HS-27A (cell line): ENCODE measurements at places on chromosomes 2 and 18.

DNA sequence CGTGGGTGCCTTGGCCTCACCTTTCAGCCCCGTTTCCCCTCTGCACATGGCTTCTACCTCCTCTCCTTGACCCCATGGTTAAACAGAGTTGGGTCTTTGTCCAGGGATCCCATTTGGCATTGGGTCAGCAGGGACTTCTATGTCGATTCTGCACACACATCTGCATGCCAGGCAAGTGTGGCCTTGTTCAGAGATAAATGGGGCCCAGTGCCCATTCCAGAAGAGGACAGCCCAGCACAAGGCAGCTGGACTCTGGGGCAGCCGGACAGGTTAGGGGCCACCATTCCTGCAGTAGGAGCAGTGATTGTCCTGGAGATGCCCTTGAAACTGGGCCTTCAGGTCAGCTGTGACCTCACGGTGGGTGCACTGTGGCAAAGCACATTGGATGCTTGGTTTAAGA, 13.1 kb downstream of the CABLES1 start:
- no peak for DNase-seq

- no peak for DNase-seq
These were observed 2.1 kb downstream of the NABP1 start for GRCh38 chr2:191679818-191680600.

DNA sequence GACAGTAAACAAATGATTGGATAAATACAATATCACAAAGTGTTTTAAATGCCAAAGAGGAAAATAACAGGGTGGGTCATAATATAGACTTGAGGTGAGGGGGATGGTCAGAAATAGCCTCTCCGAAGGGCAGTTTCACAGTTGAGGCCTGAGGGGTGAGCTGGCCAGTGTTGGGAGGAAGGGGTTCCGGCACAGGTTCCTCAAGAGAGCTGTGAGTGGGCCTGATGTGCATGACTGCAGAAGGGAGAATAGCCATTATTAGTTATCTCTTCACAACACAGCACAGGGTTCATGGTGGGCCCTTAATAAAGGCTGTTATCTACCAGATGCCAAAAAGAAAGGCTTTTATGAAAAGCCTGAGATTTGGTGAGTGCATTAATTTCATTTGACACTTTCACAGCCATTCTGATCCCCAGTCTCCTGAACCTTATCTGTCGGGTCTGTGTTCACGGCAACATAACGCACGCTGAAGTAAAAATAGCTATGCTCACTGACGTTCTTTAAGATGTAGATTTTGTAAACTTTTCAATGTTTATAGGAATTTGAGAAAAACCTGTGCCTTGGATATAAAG, 39.6 kb downstream of the POLR1A start:
- no peak for DNase-seq

- DNase-seq, result no peak
These were observed 101.9 kb upstream of the CTDP1 start for GRCh38 chr18:79577451-79578395.

GRCh38 chr2:128385365-128385764, 66.7 kb upstream of the HS6ST1 start:
- DNase-seq, result no peak

DNA sequence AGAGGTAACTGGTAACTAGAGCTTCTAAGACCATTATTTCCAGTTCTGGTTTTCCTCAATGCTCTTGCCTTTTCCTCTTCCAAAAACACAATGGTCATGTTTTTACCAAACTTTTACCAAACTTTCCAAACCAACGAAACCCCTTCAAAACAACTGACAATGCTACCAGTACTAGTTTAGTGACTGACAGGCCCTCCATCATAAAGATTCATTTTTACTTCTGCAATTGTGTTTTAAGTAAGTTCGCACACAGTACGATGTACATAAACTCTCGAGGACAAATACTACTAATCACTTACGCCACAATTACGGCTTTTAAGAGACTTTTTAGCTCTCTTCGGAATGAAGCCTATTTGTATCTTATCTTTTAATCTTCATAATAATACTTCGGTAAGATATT, 900 bp downstream of the C18orf32 start:
- DNase-seq, result no peak

DNA sequence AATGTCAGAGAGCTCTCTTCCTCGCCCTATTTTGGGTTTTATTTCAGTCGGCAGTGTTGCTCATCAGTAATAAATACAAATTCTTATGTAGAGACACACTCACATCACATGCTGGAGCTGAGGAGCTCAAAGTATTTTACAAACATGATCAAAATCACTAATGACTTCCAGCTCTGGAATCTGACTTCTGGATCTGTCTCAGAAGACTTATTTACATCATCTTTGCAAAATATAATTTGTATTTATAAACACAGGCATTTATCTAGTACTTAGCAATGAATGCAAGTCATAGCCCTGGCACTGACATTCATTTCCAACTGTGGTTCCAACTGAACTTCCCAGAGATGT, 327.1 kb downstream of the NCKAP5 start:
- DNase-seq, result no peak

DNA sequence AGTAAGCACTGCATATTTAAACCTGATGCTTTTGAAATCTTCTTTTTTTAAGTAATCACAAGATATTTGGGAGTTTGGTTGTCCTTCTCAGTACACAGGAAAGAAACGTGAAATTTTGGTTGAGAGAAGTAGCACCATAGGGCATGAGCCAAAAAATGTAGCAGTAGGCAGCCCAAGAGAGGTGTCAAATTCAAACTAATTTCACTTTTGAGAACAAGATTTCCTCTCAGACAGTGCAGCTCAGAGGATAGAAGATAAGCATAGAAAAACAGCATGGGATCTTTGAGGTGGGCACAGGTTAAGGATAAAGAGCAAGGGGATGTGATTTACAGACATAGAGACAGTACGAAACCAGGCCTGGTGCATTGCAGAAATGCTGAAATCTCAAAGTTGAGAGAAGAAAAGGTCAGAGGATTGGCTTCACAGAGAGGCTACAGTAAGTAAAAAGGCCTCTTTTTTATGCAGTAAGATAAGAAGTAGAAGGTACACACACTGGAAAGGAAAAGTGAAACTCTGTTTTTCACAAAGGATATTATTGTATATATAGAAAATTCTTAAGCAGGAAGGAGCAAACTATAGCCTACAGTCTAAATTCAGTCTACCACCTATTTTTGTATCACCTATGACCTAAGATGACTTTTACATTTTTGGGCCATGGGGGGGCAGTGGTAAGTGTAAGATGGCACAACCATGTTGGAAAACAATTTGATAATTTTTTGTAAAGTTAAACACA, 89.8 kb downstream of the PKP4 start:
- no peak for DNase-seq

GRCh38 chr18:47346016-47346415, 94.6 kb upstream of the SKOR2 start:
- DNase-seq, result no peak

DNA sequence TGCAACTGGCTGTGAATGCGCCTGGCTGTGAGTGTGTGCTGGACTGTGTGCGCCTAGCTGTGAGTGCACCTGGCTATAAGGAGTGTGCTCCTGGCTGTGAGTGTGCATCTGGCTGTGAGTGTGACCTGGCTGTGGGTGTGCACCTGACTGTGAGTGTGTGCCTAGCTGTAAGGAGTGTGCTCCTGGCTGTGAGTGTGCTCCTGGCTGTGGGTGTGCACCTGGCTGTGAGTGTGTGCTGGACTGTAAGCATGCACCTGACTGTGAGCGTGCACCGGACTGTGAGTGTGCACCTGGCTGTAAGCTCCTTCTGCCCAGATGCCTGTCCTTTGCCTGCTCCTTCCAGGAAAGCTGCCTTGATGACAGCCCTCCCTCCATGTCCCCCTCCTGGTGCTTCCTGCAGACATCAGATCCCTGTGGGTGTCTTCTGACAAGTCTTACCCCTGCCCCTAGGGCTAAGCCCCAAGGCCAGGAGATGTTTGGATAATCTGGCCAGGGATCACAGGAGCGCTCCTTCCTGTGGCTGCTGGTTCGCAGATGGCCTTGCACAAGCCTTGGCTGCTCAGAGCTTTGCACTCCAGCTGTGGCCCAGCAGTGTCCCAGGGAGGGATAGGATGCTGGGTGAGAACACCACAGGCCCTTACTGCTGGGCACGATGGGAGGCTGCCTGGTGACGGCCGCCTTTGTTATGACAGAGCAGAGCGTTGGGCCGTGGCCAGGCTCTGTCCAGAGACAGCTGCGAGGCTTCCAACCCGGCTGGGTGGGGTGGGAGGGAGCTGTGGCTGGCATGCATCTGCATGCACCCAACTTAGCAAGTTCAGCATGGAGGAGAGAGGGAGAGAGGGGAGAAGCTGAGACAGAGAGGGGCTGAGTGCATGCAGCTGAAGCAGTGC, 89.9 kb downstream of the GLI2 start:
- DNase-seq, result no peak

DNA sequence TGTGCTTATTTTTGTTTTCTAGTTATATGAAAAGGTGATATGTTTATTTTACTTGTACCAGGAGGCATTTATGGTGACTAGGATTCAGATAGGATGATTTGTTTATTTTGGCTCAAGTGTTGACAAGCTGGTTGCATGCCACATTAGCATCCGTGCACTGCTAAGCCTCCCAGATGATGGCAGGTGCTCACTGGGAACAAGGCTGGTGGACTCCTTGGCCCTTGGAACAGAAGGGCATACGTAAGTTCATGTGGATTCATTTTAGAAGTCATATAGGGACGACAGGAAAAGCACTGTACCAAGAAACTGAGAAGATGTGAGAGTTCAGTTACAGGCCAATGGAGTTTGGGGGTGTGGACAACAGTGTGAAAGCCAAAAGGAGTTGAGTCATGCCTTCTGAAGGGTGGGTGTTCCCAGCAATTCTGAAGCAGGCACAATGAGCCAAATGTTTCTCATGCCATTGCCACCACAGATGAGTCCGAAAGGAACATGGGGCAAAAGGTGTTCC, 166.2 kb downstream of the PHLPP1 start:
- DNase-seq, result peak; percentile 86

GRCh38 chr2:159262904-159263303, 23.6 kb downstream of the WDSUB1 start:
- DNase-seq, result no peak

DNA sequence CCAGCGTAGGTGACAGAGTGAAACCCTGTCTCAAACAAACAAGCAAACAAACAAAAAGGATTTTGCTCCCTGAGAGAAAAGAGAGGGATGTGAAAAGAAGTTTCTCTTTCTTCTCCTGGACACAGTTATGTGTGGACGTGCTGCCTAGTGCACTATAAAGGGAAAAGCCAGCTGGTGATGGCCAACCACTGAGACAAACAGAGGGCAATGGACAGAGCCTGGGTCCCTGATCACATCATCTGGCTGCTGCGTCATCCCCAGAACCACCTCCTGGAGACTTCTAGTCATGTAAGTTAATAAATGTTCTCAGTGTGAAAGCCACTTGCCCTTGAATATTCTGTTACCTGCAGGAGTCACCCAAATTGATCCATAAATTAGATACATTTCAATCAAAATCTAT, 184.9 kb downstream of the PDE11A start:
- DNase-seq, result no peak

DNA sequence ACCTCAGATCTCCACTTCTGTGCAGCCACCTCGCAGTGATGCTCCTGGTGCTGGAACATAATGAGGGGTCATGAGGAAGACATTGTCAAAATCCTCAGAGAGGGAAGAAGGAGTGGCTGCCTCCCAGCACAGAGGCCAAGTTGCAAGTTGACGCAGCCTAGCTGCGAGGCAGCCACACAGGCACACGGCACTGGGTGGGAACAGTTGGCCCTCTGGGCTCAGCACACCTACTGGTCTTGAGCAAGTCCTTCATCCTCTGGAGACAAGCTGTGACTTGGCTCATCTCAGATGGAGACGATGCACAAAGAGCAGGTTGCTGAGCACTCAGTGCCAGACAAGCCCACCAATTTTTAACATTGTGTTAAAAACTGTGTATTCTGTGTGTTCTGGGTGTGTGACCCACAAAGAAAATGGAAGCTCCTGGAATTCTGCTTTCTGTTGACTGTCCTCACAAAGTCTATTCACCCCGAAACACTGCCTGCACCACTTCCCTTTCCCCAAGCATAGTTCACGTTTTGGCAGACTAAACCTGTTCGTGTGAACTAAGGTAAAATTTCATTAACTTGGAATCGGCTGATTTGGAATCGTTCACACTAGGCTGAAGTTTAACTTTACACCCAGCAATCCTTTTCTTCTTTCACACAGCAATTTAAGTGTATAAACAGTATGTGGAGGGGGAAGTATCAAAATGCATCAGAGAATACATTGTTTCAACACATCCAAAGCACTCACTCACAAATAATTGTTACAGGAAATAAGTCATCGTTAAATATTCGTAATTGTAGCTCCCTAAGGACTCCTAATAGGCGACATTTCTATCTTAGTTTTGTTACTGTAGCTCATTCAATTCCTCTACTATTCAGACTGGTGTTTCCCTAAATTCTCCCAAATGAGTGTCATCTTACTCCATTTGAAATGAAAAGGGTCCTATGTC, 266.6 kb upstream of the ID2 start:
- DNase-seq, result no peak

- no peak for DNase-seq
These were observed 25.9 kb downstream of the MYO7B start for GRCh38 chr2:127561371-127561770.

DNA sequence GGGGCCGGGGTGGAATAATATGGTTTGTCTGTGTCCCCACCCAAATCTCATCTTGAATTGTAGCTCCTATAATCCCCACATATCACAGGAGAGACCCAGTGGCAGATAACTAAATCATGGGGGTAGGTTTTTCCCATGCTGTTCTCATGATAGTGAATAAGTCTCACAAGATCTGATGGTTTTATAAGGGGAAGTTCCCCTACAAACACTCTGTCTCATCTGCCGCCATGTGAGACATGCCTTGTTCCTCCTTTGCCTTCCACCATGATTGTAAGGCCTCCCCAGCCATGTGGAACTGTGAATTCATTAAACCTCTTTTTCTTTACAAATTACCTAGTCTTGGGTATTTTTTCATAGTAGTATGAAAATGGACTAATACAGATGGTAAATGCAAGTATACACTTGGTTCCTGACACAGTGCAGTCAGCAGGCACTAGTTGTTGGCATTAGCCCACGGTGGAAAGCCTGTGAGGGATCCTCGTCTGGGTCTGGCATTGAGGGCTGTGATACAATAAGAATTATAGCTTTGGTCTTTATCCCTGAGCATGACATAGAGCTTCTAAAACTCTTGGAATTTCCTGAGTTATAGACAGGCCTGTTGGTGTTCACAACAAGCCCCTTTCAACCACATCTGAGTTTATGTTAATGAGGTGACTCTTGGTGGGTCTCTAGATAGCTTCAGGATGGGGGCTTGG, 135.8 kb downstream of the CABLES1 start:
- no peak for DNase-seq

DNA sequence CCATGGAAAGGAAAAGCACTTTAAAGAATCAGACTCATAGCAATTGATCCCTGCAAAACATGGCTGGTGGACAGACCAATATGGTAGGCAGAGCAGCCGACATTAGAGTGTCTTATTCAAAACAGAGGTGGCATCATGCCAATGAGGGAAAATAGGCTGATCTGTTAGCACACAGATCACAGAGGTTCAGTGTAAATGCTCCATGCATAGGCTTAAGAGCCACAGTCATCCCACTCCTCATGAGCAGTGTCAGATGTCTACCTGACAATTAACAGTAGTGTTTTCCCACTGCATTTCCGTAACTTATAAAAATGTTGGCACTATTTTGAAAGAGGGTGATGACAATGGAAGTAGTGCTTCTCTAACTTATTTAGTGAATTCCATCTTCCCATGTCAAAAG, 86.7 kb downstream of the SPATS2L start:
- DNase-seq, result no peak

GRCh38 chr2:133888621-133889219, 320.5 kb upstream of the NCKAP5 start:
- no peak for DNase-seq
